ENCODE measurements at places on chromosomes 11 and 22.

GRCh38 chr11:95247127-95247684, 16.2 kb upstream of the SESN3 start:
- peak; percentile 67 for DNase-seq

- no peak for DNase-seq
Observed at GRCh38 chr22:16915701-16916100, 90.5 kb upstream of the XKR3 start.

DNA sequence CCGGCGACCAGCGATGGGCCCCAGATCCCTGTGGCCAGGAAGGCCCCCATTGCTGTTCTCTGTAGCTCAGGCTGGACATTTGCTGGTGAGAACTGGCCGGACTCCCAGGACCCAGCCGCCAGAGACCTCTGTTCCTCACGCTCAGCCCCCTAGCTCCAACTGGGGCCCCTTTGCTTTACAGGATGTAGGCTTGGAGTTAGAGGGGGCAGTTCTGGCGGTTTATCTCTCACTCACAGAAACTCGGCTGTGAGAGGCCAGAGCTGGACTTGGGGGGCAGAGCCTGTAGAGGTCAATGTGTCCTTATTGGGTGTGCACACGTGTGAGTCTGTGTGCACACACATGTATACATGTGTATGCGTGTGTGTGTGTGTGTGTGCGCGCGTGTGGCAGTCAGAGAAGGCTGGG, 502 bp downstream of the SMIM38 start:
- no peak for DNase-seq

- DNase-seq = no peak
Observed at GRCh38 chr11:131888230-131888855, 517.9 kb downstream of the NTM start.

DNA sequence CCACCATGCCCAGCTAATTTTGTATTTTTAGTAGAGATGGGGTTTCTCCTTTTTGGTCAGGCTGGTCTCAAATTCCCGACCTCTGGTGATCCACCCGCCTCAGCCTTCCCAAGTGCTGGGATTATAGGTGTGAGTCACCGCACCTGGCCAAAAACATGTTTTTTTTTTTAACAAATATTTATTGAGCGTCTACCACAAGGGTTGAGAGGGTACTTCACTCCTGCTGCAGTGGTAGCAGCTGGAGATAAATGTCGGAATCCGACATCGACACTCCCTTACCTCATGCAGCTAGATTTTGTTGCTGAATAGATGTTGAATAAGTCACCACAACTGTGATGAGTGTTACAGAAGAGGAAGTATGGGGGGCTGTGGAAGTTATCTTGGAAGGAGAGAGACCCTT, 971 bp downstream of the DNAJB13 start:
- no peak for DNase-seq

DNA sequence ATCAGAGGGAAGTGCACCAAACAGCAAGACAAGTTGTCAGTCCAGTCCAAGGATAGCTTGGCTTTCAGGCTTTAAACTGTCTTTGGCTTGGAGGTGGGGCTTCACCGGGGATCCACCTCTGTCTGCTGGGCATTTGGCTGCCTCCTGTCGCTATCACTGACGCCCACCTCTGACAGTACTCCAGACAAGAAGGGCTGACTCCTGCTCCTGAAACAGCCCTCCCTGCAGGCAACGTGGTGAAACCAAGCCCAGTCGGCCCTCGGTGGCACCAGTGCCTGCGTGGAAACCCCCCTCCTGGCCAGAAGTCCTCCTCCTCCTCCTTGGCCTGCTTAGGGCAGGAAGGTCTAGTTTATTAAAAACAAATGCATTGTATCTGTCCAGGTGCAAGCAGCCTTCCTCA, 16.9 kb downstream of the DHCR7 start:
- no peak for DNase-seq
